Activated CD4-positive, alpha-beta T cell treated with anti-CD3 and anti-CD28 coated beads, Interleukin-2, Interleukin-4, amounts not matched to agents 100 ng/mL and 50 ng/mL, durations not matched to agents 16 hours and 8 hours (primary cell): ENCODE measurements at places on chromosomes 4 and X.

DNA sequence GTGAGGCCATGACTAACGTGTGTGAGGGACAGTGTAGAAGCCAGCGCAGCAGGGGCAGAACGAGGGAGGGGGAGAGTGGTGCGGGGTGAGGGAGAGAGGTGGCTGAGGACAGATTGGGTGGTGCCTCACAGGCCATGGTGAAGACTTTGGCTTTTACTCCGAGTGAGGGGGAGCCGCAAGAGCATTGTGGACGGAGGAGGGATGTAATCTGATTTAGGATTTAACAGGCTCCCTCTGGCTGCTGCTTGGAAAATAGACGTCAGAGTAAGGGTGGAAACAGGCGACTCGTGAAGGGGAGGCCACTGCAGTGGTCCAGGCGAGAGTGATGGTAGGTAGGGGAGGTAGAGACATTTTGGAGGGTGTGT, 13.0 kb downstream of the PPP1R3F start:
- no peak for DNase-seq

DNA sequence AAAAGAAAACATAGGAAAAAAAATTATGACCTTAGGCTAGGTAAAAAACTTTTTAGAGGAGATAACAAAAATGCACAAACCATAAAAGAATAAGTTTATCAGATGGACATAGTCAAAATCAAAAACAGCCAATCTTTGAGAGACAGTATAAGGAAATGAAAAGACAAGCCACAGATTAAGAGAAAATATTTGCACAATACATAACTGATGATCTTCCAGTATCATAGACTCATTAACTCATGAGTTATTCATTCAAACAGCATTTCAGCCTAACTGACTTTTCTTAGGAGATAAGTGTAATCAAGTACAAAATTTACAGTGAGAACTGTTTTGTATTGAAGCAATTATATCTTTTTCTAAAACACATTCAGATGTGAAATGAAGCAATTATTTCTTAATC, 183.8 kb downstream of the FBXO8 start:
- no peak for DNase-seq

DNA sequence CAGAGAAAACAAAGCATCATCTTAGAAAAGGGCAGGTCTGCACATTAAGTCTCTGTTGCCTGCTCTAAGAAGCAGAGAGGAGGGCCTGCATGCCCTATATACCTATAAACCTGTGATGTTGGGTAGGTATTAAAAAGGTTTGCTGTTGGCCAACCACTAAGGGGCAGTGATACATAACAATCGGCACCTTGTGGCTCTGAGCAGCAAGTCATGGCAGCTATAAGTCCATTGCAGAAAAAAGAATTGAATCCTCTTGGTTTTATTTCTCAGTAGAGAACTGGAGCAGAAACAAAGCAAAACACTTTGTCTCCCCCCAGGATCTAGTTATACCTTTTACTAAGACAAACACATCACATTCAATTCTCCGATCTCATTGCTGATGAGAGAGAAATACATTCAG, 1364.4 kb downstream of the STIM2 start:
- DNase-seq: no peak

- DNase-seq: no peak
Measured at GRCh38 chr4:160235285-160235684, 1132.4 kb downstream of the RAPGEF2 start.

DNA sequence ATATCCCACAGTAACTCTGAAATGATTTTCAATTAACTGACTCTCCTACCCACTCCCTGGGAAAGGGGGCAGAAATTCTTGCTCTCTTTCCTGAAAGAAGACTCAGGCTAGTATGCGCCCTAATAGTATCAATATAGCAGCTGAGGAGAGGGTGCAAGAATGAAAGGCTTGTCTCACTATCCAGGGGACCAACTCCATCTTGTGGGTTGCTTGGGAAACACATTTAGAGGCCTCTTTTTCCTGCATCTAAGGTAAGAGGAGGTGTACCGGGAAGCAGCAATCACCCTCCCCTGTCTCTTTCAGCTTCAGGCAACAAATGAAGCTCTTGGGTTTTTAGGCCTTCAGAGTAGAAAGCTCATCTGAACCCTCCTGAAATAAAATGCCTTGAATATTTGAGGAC, 11.3 kb downstream of the TMEM255A start:
- no peak for DNase-seq

- DNase-seq: no peak
Measured at GRCh38 chr4:86706923-86707597, 112.9 kb downstream of the PTPN13 start.

- no peak for DNase-seq
Measured at GRCh38 chr4:159224408-159224807, 121.5 kb downstream of the RAPGEF2 start.

DNA sequence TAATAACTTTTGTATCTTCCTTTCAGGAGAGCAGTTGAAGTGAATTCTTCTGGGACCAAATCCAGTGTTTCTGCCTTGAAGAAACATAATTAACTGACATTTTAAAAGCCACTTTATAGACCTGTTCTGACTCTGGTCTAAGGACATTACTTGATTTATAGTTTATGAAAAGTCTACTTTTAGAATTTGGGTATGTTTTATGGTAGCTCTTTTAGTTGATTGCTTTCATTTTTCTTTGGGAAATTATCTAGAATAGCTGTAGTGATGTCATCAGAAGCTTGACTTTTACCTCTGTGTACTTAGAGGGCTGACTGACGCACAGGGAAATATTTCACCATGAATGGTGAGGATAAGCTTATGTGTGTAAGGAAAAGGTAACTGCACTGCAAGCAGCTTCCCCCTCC, 131.8 kb upstream of the LIMCH1 start:
- no peak for DNase-seq

DNA sequence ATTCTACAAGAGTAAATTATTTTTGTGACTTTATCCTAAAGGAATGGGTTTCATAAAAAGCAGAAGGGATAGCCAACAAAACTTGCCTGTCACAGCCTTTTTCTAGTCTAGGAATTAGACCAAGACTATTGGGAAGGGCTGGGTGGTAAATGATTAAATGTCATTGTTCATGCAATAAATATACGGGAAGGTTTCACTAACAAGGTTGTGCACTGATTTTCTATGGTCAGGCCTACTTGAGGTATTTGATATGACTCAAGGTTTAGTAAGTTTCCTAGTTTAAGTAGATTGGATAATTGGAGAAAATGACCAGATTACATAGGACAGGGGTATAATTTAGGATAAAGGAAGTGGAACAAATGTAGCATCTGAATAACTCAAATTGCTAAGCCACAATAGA, 249.1 kb upstream of the BMP3 start:
- no peak for DNase-seq

- no peak for DNase-seq
Measured at GRCh38 chr4:148289740-148290139, 152.5 kb downstream of the NR3C2 start.
